Activated CD8-positive, alpha-beta memory T cell treated with anti-CD3 and anti-CD28 coated beads, Interleukin-2, amount 10 ng/mL, durations not matched to agents 7 days and 5 days (primary cell): ENCODE measurements at places on chromosomes 13 and 19. TPM values are rescaled to one million over a fixed set of nuclear protein-coding genes. Genes with fewer than 3 reads are reported as not detected.

DNA sequence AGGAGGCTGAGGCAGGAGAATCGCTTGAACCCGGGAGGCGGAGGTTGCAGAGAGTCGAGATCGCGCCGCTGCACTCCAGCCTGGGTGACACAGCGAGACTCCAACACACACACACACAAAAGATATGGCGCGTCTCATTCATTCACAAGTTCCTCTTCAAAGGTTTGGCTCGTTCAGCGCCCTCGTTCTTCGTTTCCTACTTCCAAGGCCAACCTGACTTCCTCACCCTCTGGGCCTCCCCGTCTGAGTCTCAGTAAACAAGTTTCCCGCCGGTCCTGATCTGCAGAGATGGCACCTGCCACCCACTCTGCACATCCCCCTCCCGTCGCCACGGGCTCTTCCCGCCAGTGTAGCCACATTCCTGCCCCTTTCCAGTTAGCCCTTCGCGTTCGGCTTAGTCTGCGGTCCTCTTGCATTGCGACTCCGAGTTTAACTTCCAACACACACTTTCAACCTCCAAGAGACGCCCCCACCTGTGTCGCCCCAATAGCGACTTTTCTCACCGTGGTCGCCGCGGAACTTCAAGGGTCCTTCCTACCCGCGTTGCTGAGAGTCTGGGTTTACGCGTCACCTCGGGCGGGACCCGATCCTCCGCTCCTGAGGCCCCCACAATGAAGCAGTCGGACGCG, 1.3 kb upstream of the BSG start:
- peak; percentile 70 for DNase-seq

ADAMTS10 gene
- total RNA-seq = 3.3 TPM

GRCh38 chr13:47049276-47049989, 152.6 kb upstream of the HTR2A start:
- no peak for DNase-seq

DNA sequence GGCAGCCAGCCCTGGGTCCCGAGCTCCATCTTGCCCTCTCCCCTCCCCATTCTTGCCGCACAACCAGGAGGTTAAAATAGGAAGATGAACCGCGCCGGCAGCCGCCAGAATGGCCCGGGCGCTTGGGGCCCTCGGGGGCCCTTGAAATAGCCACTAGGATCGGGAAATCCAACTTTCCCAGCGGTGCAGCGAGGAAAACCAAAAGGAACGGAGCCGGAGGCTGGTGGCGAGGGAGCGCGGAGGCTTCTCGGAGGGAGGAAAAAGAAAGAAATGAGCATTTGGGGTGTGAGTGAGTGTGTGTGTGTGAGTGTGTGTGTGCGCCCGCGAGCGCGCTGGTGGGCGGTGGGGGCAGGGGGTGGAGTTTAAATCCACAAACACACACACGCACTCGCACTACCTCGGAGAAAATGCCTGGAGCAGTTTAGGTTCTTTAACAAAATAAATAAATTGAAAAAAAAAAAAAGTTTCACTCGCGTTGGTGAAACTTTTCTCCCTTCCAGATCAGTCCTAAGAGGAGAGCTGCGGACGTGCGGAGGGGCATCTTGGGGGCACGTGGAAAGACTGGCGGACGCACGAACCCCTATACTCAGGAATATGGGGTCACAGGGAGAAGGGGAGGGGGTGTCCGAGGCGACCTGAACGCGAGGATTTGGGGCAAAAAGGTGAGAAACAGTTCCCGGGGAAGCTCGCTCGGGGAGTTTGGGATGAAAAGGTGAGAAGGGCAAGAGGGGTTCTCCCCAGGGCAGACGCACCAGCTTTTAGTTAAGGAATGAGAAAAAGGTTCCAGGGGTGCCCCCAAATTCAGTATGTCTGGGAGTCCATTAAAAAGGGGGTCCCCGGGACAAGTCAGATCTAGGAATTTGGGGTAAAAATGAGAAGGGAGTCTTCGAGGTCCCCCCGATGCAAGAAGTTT, 1.3 kb downstream of the RFX2 start:
- DNase-seq = peak; percentile 50

GRCh38 chr19:14494411-14494810, 1.5 kb downstream of the GIPC1 start:
- no peak for DNase-seq
